Pancreas (tissue), 10 donors: ENCODE measurements at places on chromosomes 6 and 20.

DNA sequence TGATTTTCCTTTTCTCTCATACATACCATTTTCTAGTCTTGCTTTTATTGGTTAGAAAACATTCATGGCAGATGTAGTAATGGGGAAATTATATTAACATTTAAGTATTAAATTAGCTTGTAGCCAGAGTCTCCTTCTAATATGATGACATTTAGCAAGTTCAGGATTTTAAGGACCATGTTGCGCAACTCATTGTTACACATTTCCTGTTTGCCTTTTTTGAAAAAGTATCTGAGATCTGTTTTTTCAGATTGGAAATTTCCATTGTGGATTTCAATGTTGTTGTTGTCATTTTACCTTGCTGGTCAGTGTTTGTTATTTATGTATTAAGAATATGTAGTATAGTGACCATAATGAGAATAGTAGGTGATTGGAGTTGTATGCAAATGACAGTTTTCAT lies 38.7 kb downstream of the CDKAL1 start:
- no peak for DNase-seq

- peak; percentile 12 for DNase-seq
These were observed 658 bp downstream of the HTR1B start for GRCh38 chr6:77462359-77463307.

DNA sequence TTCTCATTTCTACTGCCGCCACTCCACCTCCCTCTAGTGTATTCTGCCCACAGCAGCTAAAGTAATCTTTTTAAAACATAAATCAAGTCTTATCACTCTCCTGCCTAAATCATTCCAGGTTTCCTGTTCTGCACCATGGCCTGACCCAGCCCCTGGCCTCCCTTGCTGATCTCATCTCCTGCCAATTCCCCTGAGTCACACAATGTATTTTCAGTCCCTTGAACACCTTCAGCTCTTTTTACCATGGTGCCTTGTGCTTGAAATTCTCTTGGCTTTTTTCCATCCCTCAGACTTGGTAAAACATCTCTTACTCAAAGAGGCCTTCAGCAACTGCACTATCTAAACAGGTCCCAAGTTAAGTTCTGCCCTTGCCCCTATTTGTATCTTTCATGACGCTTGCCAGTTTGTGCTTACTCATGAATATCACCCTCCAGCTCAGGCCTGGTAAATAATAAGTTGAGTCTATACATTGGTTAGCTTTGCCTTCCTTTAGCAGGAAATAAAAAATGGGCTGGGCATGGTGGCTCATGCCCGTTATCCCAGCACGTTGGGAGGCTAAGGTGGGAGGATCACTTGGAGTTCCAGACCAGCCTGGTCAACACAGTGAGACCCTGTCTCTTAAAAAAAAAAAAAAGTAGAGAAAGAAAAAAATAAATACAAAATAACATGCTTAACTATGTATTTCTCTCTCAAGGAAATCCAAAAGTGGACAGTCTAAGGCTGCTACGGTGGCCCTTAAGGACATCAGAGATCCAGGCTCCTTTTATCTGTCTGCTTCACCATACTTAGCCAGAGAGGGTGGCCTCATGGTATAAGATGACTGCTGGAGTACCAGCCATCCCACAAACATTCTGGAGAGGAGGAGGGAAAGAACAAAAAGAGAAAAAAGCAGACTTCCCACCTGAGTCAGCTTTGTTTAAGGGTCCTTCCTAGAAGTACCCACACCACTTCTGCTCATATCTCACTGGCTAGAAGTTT lies 62.2 kb downstream of the ARFGEF2 start:
- DNase-seq, result peak; percentile 77

DNA sequence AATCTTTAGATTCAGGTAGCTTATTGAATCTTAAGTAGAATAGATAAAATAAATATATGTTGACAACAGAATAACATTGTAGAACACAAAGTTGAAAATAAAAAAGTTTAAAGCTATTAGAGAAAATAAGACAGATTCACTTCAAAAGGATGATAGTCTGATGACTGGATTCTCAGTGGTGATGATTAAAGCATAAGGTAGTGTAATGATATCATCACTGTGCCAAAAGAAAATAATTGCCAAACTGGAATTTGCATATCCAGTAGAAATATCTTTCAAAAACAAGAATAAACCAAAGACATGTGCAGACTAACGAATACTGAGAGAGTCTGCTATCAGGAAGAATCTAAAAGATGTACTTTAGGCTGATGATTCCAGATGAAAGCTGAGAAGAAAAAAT lies 30.2 kb downstream of the ENPP1 start:
- no peak for DNase-seq

DNA sequence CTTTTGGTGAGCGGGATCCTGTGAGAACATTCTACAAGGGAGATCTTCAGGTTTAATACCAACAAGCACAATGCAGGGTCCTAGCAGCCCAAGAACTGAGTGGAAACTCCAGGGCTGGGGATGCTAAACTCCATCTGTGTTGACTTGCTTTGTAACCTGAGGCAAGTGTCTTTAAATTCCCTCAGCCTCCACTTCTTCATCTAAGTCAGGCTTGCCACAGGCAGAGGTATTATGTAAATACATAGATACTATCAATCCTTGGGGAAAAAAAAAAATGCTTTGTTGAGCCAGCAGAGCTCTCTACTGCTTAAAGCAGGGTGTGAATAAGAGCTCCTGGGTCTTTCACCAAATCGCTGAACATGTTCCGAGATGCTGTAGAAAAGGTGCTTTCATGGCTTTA lies 114.2 kb upstream of the PHACTR1 start:
- DNase-seq, result no peak

DNA sequence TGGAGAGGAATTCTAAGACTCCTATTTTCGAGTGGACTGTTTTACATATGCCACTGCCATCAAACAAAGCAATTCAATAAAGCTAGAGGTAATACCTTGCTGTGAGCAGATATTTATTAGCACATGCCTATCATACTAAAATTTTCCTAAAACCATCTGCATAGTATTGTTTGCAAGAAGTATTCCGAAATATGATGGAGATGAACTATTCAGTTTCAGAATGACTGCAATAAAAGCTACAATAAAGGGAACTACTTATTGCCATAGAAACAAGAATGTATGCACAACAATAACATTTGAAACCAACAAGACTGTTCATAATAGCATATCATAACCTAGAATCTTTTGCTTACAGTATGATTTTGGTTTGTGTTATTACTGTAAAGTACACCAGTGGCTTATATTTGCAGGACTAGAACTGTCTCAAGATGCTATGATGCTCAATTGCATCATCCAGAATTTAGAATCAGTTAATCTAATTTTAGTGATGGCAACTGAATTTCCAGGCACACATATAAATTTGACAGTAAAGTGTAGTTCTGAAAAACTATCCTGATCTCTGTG lies 144.3 kb downstream of the GRIK2 start:
- DNase-seq, result no peak

DNA sequence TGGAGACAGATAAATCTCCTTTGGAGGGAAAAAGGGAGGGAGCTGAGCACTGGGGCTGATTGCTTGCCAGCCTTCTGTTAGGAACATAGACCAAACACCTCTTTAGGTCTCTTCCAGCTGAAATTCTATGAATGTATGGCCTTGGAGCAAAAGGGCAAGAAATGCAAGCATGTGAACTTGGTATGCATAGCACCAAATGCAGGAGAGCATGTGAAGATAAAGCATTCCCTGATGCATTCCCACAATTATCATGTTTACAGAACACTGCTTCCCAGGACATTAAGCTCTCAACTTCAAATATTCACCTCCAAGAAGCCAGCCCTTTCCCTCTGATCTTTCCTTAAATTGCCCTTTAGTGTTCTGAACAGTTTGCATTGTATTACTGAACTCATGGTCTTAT lies 15.6 kb downstream of the RIPOR2 start:
- no peak for DNase-seq

DNA sequence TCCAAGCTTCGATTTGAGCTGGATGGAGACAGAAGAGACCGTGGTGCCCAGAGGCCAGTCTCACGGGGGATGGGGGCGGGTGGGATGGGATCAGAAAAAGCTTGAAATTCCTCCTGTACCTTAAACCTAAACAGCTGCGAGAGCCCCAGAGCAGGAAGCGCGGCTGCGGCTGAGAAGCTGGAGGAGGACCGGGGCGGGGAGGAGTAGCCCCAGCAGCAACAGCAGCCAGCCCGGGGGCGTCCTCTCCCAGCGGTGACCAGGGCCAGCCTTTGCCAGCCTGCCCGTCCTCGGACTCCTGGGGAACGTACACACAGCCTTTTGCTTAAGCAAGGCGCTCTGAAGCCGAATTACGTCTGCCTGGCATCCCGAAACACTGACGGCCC lies 17.4 kb upstream of the PRDM13 start:
- peak; percentile 66 for DNase-seq

DNA sequence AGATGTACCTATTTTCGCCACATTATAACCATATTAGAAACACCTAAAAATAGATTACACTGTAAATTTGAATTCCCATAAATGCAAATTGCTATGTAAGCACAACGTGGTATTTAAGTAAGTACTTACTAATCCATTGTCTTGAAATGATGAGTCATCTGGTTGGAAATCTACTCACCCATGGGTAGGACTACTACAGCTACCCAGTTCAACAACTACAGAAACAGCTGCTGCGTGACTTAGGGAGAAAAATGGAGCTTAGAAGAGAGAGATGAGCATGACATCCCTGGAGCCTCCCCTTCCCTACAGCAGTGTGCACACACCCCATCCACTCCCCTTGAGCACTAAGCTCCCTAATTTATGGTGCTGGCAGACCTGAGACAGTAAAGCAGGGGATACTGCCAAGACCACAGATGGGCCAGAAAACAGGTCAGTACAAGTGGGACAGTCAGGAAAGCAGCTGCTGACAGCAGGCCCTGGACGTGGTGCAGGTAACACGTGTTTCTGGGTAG lies 26.9 kb downstream of the RRAGD start:
- no peak for DNase-seq

DNA sequence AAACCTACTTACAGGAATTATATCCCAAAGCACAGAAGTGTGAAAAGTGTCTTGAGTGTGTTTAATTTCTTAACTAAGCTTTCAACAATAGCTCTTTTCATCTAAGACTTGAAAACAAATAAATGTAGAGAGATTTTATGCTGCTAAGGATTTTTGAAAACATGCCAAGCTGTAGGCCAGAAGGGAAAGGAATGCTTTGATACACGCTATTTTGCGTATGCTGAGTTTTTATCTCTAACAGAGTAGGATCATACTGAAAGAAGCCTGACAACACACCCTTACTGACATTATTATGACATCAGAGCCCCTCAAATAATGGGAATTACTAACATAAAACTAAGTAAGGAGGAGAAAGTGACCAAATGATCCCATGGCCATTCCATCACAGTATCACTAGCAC lies 265.5 kb downstream of the KHDC1L start:
- DNase-seq, result no peak

GRCh38 chr6:121770943-121771342 lies 335.5 kb downstream of the GJA1 start:
- DNase-seq, result no peak

DNA sequence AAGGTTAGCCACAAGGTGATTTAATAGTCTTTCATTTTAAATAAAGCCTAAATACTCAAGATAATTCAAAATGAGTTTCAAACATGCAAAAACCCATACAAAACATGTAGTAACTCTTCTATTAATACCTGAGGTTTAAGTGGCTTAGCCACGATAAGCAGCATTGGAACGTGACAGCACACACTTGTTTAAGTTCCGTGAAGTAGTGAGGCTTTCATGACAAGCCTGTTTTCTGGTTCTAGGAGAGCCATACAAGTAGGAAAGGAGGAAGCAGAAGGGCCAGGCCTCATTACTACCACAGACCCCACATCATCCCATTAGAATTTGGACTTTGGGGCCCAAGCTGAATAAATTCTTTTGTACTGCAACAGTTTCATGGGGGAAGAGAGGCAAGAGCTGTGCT lies 54.3 kb upstream of the PRND start:
- DNase-seq, result no peak

GRCh38 chr20:50412499-50412898 lies 97.7 kb upstream of the PTPN1 start:
- no peak for DNase-seq
